A673 (cell line): ENCODE measurements at places on chromosomes 6 and 20.
A peak's percentile ranks its signal among the peaks of the same experiment; 100 is the strongest.

DNA sequence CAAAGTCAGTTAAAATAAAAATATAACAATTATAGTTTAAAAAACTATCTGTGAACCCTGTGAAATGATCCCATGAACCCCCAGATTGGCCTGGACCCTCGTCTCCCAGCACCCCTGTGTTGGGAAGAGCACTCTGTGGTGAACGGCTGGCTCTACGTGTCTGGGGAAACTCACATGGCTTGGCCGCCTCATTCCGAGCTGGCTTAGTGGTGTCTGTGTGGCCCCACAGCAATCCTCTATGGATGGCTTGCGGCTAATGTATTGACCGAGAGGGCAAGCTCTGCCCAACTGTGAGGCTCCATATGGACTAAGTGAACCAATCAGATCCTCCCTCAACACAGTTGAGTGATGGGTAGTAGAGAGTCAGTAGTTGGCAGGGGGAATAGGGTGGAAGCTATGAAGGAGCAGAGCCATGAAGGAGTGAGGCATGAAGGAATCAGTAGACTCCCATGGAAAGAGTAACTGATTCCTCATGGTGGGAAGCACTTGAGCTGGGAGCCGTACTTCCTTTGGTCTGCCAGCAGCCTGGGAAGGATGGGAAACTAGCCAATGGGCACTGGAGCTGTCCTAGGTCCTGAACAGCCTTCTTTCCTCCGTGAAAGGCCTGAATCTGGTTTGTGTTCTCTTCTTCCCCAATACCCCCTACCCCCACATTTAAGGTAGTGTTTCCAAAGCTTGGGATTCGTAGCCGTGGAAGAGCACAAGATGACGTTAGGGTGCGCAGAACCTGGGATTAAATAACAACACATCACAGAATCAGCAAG lies 21.6 kb upstream of the ZNF831 start:
- no peaks in the 10 kb centered on the region for H3K36me3 ChIP-seq
- H3K4me1 ChIP-seq = no peaks in the 10 kb centered on the region
- DNase-seq = peak; percentile 26

- H3K36me3 ChIP-seq = no peaks in the 10 kb centered on the region
- H3K4me3 ChIP-seq = no peak overlapping the region
- DNase-seq = no peak
- H3K4me1 ChIP-seq = no peaks in the 10 kb centered on the region
- no peaks in the 10 kb centered on the region for H3K27me3 ChIP-seq
Observed at GRCh38 chr20:63919130-63919529, 24.2 kb downstream of the DNAJC5 start.

DNA sequence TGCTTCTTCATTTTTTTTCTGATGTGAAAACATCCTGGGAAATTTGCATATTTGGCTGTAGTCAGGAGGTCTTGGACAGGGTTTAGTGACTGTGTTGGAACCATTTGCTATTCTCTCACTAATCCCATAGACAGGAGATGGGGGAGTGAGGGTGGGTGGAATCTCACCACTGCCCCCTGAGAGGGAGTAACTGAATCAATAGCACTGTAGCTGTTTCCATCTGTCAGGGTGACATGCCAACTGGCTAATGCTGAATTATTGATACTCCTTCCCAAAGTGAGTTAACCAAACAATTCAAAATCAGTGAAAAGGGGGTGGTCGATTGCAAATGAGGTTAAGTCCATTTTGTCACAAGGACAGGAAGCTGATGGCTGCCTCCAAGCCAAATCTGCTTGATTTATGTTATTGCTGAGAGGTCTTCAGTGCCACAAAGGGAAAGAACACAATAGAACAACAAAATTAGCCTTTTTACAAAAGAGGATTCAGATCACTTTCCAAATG lies 55.1 kb upstream of the B3GAT2 start:
- H3K4me3 ChIP-seq = no peak overlapping the region
- no peaks in the 10 kb centered on the region for H3K36me3 ChIP-seq
- no peak overlapping the region for H3K27ac ChIP-seq
- H3K27me3 ChIP-seq = no peaks in the 10 kb centered on the region

GRCh38 chr20:41981746-41982145 lies 363.6 kb upstream of the CHD6 start:
- H3K27me3 ChIP-seq = no peaks in the 10 kb centered on the region
- H3K4me1 ChIP-seq = no peaks in the 10 kb centered on the region
- H3K27ac ChIP-seq = no peak overlapping the region

DNA sequence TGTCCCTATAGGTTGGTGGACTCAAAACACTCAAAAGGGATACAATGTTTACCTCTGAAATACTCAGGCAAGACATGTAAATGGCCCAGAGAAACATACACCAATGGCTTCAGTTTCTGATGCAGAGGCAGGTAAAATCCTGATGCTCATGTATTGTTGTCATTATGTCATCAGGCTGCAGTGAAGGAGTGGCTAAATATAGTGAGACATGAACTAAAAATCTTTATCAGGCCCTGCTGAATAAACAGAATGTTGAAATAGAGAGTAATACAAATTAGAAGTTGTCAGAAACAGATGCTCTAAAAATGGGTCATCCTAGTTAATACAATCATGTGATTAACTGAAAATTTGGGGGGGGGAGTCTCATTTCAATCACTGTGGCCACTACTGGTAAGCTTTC lies 20.4 kb downstream of the PTPRK start:
- no peaks in the 10 kb centered on the region for H3K27me3 ChIP-seq
- peaks cover 42% of the 10 kb centered on the region for H3K4me1 ChIP-seq
- H3K36me3 ChIP-seq = no peaks in the 10 kb centered on the region
- H3K27ac ChIP-seq = no peak overlapping the region
- H3K4me3 ChIP-seq = no peak overlapping the region
